ENCODE measurements at places on chromosomes 5 and 9.

GRCh38 chr5:139446956-139447779, 7.8 kb upstream of the DNAJC18 start:
- DNase-seq: no peak

DNA sequence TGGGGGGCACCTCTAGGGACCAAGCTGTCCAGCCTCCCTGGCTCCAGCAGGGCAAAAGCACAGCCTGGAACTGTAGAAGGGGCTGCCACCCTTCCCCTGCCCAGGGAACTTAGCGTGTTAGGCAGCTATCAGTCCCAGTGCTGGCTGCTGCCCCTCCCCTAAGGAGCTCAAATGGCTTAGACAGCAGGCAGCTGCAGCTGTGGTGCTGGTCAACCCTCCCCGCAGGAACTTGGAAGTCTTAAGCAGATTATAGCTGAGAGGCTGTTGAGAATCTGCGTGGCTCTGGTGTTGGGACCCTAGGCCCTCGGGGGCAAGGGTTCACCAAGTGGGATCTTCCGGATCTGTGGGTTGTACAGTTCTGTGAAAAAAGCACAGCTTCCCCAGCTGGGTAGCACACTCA, 536.5 kb upstream of the CDH10 start:
- DNase-seq: no peak

DNA sequence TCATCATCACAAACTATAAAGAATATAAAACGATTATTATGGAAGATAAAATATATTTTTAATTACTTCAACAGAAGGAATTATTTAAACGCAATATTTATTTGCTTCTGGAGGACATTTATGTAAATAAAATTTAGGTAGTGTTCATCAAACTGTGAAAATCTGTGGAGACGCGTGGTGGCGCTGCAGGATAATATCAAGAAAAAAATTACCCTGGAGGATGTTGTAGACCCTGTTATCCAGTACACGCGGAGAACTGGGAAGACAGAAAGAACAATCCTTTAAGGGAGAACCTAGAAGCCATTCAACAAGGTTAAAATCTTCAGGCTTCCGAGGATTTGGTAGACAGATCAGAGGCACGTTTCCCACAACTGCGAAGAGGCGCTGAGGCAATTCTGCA, at the start of gene PCDHB12:
Gene PCDHB12 (plus strand): TSS at position 242 of the 400 bp plus-strand sequence. CDS start 189 bp downstream, outside the sequence.
- DNase-seq: no peak

- no peak for DNase-seq
Observed at GRCh38 chr9:8570776-8571175, 771.2 kb upstream of the DMAC1 start.

- peak; percentile 27 for DNase-seq
Observed at GRCh38 chr9:121709798-121710197, 58.4 kb downstream of the DAB2IP start.

All from NCI-H446 treated with DMSO at 0.1 percent for 48 hours (cell line).